ENCODE measurements at places on chromosomes 11 and 22. TPM values are rescaled to one million over a fixed set of nuclear protein-coding genes. Genes with fewer than 3 reads are reported as not detected.

Gene NLRP6
- total RNA-seq: not detected

Gene POU2AF2
- not detected for total RNA-seq

Gene DSCAML1
- 8.1 TPM for total RNA-seq

Gene CRYBB2
- total RNA-seq: not detected

Gene SEPTIN3
- 180 TPM for total RNA-seq

All from diencephalon (tissue), 1 donor.